ENCODE measurements at places on chromosomes 6 and 20.
A peak's percentile ranks its signal among the peaks of the same experiment; 100 is the strongest.

GRCh38 chr6:2651536-2651935 is 99.2 kb downstream of the MYLK4 start:
- no peak for DNase-seq

- DNase-seq: no peak
Measured at GRCh38 chr6:31559958-31560696, 12.0 kb upstream of the LTA start.

DNA sequence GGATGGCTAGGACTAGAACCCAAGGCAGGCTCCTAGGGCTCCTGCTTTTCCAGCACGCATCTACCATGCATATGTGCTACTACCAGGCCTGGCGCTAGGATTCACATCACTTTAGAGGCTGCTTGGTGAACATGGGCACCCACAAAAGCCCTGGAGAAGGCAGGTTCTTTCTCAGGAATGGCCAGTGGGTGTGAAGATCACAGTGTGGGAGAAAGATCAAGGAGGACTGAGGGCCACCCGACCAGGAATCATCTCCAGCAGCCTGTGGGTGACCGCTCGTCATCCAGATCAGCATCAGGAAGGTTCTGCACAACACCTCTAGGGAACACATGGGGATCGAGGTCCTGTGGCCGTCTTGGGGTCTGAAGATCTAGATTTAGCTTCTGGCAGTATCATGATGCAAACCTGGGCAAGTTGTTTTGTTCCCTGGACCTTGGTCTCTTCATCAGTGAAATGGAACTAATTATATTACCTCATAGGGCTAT is 27.3 kb downstream of the SRSF3 start:
- no peak for DNase-seq

- no peak for DNase-seq
Measured at GRCh38 chr20:61768571-61769285, 297.0 kb downstream of the TAF4 start.

GRCh38 chr20:23783447-23783846 is 32.7 kb upstream of the CST1 start:
- no peak for DNase-seq

GRCh38 chr6:41136911-41137310 is 17.2 kb downstream of the TREML1 start:
- no peak for DNase-seq

DNA sequence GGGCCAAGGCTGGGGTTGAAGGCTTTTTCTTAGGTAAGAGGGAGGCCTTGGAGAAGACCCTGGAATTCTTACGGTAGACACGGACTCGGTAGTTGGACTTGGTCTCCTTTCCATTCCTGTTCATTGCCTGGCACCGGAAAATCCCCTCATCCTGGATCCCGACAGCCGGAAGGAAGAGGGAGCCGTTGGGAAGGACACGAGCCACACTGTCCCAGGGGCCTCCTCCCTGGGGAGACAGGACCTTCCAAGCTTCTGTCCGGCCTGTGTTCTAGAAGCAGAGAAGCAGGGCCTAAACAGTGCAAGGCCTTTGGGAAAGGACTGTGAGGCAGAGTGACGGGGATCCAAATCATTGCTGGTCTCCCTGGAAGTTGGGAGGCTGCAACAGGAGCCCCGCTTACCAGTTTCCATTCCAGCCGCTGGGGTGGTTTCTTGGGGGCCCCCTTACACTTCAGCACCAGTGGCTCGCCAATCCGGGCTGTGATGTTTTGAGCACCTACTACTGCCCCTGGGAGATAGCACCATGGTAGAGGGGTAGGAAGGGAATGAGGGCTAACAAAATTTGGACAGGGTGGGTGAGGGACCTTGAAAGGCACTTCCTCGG is 470 bp downstream of the AGER start:
- no peak for DNase-seq

DNA sequence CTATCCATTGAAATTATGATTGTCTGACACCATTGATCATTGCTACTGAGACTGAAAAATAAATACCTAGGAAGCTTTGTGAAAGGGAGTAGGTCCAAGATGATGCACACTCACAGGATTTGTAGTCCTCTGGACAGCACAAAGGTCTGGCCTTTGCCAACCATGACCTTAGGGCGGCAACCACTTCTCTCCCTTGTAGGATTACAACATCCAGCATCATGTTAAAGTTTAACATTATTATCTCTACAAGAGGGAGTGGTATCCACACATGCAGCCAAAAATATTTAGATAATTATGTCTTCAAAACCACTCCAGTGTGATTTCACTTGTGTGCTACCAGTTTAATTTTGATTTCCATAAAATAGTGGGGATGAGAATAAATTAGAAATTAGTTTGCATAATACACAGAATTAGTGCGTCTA is 51.1 kb upstream of the NHSL1 start:
- no peak for DNase-seq

- DNase-seq: no peak
Measured at GRCh38 chr6:157064502-157064901, 258.8 kb downstream of the TMEM242 start.

GRCh38 chr20:23200914-23201313 is 114.8 kb upstream of the CD93 start:
- no peak for DNase-seq

DNA sequence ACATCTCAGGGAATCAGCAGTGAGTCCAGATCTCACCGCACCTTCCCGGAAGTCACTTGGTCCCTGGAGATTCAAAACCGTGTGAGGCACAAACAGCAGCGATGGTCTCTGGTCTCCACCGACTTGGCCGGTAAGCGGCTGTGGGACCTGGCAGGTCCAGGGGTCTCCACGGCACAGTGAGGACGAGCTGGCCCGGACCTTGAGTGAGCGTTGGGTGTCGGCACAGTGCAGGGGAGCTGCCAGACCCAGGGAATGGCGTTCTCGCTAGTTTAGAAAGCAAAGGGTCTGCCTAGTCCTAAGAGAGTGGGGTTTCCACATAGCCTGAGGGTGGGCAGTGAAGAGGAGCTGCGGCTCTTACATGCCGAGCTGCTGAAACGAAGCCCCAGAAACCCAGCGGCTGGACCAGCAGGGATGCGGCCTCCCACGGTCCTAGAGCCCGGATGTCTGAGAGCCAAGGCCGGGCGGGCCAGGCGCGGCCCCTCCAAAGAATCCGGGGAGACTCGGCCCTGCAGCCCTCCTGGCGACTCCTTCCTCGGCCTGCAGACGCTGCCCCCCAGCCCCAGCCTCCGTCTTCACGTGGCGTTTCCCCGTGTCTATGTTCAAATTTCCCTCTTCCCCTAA is 185.0 kb downstream of the ERMARD start:
- peak; percentile 75 for DNase-seq

GRCh38 chr6:104958178-104959025 is 1.5 kb downstream of the LIN28B start:
- DNase-seq: no peak

DNA sequence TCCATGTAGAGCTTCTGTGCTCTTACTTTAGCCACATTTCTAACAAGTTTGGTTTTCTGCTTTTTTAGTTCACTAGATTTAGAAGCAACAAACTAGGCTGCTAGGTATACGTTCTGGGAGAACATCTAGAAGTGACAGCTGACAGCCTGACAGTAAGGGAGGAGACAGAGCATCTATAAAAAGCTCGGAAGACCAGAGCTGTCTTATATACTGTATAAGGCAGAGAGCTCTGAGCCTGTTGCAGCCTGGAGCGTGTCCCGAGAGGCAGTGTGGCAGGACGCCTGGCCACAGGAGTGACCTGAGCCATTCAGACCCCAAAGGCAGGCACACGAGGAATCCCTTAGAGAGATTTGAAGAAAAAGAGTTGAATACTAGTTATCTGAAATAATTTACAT is 24.6 kb downstream of the PPP1R14C start:
- DNase-seq: no peak

DNA sequence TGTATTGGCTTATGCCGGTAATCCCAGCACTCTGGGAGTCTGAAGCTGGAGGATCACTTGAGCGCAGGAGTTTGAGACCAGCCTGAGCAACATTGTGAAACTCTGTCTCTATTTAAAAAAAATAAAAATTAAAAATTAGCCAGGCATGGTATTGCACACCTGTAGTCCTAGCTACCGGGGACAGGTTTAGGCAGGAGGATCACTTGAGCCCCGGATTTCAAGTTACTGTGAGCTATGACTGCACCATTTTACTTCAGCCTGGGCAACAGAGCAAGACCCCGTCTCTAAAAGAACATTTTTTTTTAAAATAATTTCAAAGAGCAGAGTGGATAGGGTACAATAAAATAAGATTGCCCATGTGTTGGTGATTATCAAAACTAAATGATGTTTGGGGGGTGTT is 482.9 kb upstream of the SOX4 start:
- no peak for DNase-seq

DNA sequence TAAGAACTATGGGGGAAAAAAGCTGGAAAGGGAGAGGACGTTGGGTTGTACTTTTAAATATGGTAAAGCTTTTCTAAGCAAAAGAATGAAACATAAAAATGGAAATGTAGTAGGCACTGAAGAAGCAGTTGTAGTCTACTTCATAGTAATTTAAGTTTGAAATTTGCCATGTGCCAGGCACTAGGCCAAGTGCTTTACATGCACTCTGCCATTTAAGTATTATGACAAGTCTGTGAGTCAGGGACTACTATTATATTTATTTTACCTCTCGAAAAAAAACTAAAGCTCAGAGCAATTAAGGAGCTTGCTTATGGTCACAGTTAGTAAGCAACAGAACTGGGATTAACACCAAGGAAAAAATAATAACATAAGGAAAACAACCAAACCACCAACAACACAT is 257.8 kb downstream of the GMDS start:
- DNase-seq: no peak

- DNase-seq: no peak
Measured at GRCh38 chr6:111731456-111732195, 125.9 kb upstream of the TRAF3IP2 start.

GRCh38 chr6:149935246-149935645 is 6.6 kb upstream of the ULBP2 start:
- peak; percentile 91 for DNase-seq

DNA sequence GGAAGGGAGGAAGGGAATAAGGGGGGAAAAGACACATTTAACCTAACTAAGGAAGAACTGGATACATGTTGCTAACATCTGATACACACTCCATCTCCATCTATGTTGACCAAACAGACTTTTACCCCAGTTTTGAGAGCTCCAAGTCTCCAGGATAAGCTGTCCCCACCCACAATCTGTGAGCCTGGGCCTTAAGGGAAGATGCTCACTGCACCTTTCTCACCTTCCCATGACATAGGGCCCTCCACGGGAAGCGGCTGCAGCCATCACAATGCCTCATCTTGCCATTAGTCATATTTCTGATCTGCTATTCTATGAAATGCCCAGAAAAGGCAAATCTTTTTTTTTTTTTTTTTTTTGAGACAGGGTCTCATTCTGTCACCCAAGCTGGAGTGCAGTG is 126.6 kb upstream of the SALL4 start:
- no peak for DNase-seq

GRCh38 chr20:37915800-37916570 is 13.1 kb downstream of the VSTM2L start:
- no peak for DNase-seq

- DNase-seq: no peak
Measured at GRCh38 chr20:21719592-21720214, 14.2 kb downstream of the PAX1 start.

- DNase-seq: peak; percentile 12
Measured at GRCh38 chr6:3618642-3619041, 132.9 kb downstream of the PXDC1 start.

GRCh38 chr6:3453413-3454272 is 3.2 kb downstream of the SLC22A23 start:
- no peak for DNase-seq

GRCh38 chr6:78253618-78254017 is 600.8 kb downstream of the MEI4 start:
- DNase-seq: no peak

GRCh38 chr6:137309078-137309762 is 90.0 kb upstream of the IFNGR1 start:
- no peak for DNase-seq

DNA sequence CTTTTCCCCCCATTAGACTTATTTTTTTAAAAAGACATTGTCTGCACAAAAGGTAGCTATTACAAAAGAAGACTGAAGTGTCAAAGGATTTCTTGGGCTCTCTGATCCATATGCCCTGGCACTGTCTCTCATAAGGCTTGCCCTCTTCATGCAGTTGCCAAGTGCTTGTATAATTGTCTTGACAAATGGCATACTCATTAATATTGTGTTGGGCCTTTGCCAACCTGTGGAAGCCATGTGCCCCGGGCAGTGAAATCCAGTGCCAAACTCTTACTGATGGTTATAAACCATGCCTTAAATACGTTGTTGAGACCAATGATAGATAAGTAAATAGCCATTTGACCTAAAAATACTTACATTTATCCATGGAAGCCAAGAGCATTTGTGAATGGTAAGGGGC is 98.1 kb downstream of the FARS2 start:
- no peak for DNase-seq

DNA sequence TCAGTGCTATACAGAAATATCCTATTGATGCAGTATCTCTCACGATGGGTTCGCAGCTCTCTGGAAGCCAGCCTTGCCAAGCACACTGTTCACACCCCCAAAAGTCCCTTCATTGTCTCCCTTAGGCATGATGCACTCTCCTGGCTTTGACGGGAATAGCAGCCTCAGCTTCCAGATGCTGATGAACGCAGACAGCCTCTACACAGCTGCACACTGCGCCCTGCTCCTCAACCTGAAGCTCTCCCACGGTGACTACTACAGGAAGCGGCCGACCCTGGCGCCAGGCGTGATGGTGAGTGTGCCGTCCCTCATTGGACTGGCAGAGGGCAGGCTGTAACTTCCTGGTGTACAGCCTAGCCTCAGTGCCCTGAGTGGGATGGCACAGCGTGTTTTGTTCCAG is 60.0 kb upstream of the PBOV1 start:
- no peak for DNase-seq

DNA sequence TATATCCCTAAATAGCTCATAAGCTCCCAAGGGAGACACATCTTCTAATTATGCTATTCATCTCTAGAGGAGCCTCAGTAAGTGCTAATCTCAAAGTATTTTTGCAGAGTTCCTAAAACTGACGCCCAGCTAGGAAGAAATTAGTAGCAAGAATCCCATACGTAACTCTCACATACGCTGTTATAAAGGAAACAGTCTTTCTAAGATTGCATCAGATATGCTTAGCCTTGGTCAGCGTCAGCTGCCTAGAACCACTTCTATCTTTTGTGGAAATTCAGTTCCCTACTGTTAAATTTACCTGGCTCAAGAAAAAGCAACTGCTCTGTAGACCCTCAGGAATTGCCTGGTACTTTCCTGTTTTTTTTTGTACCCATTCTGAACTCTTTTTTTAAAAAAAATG is 13.6 kb downstream of the RIPOR2 start:
- DNase-seq: no peak

DNA sequence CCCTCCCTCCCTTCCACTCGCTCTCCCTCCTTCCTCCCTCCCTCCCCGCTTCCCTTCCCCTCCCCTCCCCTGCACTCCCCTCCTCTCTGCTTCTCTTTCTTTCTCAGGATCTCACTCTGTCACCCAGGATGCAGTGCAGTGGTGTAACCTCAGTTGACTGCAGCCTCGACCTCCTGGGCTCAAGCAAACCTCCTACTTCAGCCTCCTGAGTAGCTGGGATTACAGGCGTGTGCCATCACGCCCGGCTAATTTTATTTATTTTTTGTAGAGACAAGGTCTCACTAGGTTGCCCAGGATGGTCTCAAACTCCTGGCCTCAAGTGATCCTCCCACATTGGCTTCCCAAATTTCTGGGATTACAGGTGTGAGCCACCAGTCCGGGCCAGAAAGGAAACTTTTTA is 23.6 kb upstream of the SERPINB1 start:
- DNase-seq: no peak

- DNase-seq: no peak
Measured at GRCh38 chr6:42963855-42964605, 3.5 kb downstream of the GNMT start.

- DNase-seq: no peak
Measured at GRCh38 chr20:4574356-4574690, 147.4 kb upstream of the PRND start.

- no peak for DNase-seq
Measured at GRCh38 chr6:4447639-4448330, 312.4 kb upstream of the ECI2 start.

All from vagina (tissue), 2 donors.